HCT116 (cell line): ENCODE measurements at places on chromosomes 1 and 21.

DNA sequence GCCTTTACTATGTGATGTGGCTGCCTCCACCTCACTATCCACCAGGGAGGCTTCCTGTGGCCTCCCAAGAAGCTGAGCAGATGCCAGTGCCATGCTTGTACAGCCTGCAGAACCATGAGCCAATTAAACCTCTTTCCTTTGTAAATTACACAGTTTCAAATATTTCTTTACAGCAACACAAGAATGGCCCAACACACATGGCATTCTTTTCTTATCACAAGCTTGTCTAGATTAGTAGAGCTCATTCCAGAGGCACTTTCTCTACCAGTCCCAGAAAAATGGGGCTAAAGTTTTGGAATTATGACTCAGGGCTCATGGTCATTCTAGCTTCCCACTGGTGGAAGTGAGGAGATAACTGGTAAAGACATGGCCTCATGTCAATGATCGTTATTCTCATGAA, 655.2 kb downstream of the LMO4 start:
- no peak for DNase-seq

GRCh38 chr21:42218836-42219605, at the start of gene ABCG1:
Gene ABCG1, plus strand, starts transcription at chr21:42219140. Its CDS starts 123 bp downstream, at chr21:42219263.
- no peak for DNase-seq

GRCh38 chr1:162233066-162233465, 143.6 kb downstream of the SPATA46 start:
- no peak for DNase-seq

GRCh38 chr1:168603501-168604110, 27.2 kb downstream of the XCL1 start:
- peak; percentile 56 for DNase-seq

GRCh38 chr1:174219606-174220370, 60.5 kb downstream of the RABGAP1L start:
- DNase-seq: no peak
